ENCODE measurements at places on chromosomes 6 and 20.

DNA sequence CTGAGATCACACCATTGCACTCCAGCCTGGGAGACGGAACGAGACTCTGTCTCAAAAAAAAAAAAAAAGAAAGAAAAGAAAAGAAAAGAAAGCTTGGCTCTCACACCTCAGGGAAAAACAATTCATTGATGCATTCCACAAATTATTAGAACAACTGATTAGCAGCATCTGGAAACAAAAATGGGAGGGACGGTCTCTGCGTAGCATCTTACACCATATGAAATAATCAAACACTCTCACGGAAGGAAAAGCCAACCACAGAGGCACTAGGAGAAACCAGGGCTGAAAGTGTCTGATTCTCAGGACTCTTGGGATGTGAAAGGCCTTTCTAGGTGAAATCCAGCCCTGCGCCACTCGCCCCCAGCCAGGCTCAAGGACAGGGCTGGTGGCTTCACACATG is 2.3 kb upstream of the HELZ2 start:
- no peak for DNase-seq

GRCh38 chr20:57546956-57547649 is 13.8 kb upstream of the PCK1 start:
- no peak for DNase-seq

DNA sequence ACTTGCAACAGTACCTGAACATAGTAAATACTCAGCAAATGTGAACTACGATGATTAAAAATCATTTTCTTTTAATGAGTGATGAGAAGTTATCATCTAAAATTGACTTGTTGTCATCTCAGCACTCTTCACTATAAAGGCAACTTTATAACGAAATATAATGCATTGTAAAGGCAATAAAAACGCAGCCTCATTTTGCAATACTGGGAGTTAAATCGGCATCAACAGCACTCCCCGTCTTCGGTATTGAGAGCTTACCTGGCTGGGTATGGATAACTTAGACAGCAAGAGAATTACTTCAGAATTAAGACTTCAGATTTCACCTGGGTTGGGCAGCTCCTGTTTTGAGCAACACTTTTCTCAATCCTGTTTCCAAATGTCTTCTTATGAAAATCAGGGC is 20.8 kb downstream of the NKX2-2 start:
- no peak for DNase-seq

DNA sequence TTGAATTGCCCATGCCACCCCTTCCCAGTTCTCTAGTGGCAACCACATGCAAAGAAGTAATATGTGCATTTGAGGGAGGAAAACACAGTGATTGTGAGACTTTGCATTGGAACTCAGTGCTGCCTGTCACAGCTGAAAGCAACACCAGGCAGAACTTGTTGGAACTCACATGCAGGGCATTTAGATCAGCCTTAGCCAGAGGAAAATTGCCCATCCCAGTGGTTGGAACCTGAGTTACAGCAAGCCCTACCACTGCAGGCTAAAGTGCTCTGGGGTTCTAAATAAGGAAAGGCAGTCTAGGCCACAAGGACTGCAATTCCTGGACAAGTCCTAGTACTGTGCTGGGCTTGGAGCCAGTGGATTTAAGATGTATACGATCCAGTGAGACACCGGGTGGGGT is 245.3 kb upstream of the UFL1 start:
- DNase-seq, result no peak

- DNase-seq, result peak; percentile 71
These were observed 842.2 kb downstream of the EPHA7 start for GRCh38 chr6:92577077-92577719.

GRCh38 chr6:15116889-15117288 is 129.0 kb upstream of the JARID2 start:
- DNase-seq, result no peak

DNA sequence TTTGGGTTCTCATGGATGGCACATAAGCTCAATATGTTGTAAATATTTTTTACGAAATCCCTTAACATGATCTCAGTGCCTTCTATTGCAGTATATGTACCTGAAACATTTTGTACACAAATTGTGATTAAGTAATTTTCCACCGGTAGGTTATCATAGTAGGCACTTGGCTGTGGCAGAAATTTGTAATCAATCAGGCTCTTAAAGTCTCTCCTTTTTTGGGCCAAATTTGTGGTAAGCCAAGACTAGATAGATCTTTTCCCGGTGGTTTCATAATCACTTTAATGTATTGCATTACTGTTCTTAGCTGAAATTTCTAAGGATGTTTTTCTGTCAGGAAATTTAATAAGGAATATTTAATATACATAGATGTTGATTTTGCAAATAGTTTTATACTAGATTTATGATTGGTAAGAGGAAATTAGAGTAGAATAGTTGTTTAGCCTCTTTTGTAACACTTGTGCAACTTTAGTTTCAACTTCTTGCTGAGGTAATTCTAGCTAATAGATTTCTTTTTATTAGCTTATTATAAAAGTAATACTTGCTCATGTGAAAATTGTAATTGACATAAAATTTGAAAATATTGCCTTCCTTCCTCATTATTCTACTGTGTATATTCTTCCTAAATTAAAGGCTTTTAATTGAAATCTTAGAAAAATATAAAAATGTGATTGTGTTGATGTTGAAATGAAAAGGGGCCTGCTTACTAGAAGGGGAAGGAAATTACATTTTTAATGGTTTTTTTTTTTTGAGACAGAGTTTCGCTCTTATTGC is 3.2 kb downstream of the PCMT1 start:
- no peak for DNase-seq

GRCh38 chr20:9616833-9617461 is 102.6 kb downstream of the LAMP5 start:
- DNase-seq, result peak; percentile 69

- no peak for DNase-seq
These were observed 236.9 kb downstream of the EPM2A start for GRCh38 chr6:145498425-145498824.

DNA sequence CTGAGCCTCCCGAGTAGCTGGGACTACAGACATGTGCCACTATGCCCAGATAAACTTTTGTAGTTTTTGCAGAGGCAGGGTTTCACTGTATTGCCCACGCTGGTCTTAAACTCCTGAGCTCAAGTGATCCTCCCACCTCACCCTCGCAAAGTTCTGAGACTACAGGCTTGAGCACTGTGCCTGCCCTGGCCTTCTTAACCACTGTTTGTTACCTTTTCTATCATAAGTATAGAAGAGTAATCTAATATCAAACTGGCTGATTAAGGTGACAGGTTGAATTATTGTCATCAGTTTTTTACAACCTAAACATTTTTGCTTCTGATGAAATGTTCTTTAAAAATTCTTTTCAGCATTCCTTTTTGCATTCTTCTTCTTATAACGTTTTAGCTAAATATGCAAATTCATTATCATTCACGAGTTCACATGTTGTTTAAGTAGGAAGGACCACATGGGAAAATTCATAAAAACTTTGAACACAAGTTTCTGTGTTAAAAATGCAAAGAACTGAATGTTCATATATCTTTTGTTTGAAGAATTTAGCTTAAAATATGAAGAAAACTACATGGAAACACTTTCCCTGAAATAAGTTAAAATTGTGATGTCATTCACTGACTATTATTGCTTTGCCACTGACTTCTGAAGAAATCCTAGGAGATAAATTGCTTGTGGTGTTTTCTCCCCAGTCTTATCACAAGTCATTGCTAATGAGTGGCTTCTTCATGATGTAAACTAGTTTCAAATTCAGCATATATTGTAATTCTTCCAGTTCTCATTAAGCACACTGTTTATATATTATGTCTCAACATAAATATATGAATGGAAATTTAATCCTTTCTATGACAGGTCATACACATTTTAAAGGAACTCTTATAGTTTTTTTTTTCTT is 106.7 kb downstream of the ADGRB3 start:
- DNase-seq, result no peak

DNA sequence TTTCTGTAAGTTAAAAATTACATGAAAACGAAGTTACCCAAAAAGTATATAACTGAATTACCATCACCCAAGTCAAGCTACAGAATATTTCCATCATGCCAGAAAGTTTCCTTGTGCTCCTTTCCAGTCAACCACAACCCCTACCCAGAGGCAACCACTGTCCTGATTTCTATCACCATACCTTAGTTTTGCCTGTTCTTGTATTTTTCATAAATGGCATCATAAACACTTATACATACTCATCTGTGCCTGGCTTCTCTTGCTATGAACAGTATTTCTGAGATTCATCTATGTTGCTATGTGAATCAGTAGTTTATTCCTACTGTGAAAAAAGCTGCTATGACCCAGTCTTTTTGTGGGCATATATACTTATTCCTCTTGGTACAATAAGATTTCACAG is 7.4 kb downstream of the FKBP5 start:
- DNase-seq, result no peak

GRCh38 chr20:833121-833449 is 430 bp upstream of the FAM110A start:
- peak; percentile 59 for DNase-seq

GRCh38 chr6:73349311-73349710 is 4.8 kb downstream of the DPPA5 start:
- no peak for DNase-seq

DNA sequence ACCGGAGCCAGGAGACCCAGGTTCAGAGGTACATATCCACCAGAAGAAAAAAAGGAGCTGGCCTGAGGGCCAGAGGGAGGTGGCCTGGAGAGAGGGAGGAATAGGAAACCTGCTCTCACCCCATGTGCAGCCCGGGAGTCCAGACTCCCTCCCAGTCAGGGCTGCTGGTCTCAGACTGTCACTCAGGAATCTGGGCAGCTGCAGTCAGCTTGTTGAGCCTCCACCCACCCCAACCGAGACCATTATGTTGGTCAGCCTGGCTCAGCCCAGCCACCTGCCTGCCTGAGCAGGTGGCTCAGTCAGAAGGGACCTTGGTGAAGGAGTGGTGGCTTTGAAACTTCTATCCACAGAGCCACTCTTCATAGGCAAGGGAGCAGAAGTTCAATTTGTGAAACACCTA is 53.3 kb upstream of the EPB41L1 start:
- DNase-seq, result peak; percentile 23

DNA sequence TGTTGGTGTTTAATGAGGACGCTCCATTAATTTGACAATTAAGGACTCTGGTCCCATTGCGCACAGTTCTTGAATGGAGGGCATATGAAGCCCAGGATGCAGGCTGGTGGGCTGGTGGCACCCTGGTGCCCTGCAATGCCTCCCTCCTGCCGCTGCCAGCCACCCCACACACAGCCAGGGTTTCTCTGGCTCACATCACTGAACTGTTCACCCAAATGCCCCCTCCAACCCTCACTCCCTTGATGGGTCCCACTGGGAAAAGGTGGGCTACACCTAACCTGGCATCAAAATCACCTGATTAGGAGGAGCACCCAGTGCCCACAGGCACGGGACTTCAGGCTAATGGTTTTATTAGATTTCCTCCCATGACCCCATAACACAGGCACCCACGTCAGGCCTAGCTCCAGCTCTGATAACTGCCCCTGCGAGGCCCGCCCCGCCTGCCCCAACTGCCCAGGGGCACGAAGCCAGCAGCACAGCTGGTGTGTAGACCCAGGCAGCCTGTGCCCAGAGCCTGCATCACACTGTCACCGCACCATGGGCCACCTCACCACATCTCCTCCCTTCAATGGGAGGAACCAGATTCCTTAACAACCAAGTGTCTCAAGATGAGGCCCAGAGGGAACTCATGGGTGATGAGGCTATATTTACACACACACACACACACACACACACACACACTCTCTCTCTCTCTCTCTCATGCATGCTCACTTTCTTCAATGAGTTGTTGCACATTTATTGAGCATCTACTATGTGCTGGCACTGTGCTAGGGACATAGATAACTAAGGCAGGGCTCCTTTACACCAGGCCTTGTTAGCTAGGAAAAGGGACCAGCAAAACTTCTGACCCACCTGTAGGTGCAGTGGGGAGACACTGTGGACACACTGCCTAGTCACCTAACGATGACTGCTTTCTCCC is 107.3 kb downstream of the NOL4L start:
- no peak for DNase-seq

GRCh38 chr6:40541556-40542174 is 45.5 kb downstream of the LRFN2 start:
- DNase-seq, result no peak

- no peak for DNase-seq
These were observed 39.8 kb upstream of the ARHGAP18 start for GRCh38 chr6:129749749-129750120.

- no peak for DNase-seq
These were observed 60.1 kb downstream of the SYNJ2 start for GRCh38 chr6:158041788-158042187.

- no peak for DNase-seq
These were observed 130.6 kb downstream of the SYNDIG1 start for GRCh38 chr20:24600012-24600411.

DNA sequence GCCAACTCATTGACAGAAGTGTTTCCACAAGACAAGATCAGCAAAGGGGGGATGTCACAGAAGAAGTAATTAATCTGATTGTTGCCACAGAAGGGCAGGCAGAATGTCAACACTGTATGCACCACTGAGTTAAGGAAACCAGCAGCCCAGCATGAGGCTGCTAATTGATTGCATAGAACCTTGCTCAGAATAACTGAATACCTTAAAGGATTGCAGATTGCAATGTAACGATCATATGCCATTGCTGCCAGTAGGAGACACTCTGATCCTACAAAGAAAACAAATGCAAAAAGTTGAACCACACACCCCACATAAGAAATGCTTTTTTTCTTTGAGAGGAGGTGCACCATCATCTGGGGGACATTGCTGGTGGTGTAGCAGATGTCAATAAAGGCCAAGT is 13.1 kb downstream of the OR5V1 start:
- DNase-seq, result no peak

GRCh38 chr6:7538484-7538883 is 3.0 kb upstream of the DSP start:
- DNase-seq, result no peak

DNA sequence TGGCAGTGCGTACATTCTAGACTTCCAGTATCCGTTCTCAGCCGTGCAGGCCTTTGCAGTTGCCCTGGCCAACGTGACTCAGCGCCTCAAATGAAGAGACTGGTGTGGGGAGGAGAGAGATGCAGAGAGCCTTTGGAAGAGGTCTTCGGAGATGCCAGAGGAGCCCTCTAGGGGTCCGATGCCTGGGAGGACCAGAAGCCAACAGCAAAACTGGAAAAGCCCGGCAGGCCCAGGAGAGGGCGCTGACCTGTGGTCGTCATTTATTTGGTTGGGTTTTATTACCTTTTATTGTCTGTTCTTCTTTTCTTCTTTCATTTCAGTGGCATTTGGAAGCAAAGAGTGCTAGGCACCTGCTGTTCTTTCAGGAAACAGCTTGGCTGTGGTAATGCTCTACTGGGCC is 53.3 kb upstream of the TMEM181 start:
- DNase-seq, result peak; percentile 56

- DNase-seq, result peak; percentile 53
These were observed 725 bp downstream of the EEF1A1 start for GRCh38 chr6:73519926-73520687.
